ENCODE measurements at places on chromosomes 6 and 20.

- DNase-seq, result peak; percentile 49
Measured at GRCh38 chr20:49889935-49890333, 25.4 kb downstream of the SPATA2 start.

DNA sequence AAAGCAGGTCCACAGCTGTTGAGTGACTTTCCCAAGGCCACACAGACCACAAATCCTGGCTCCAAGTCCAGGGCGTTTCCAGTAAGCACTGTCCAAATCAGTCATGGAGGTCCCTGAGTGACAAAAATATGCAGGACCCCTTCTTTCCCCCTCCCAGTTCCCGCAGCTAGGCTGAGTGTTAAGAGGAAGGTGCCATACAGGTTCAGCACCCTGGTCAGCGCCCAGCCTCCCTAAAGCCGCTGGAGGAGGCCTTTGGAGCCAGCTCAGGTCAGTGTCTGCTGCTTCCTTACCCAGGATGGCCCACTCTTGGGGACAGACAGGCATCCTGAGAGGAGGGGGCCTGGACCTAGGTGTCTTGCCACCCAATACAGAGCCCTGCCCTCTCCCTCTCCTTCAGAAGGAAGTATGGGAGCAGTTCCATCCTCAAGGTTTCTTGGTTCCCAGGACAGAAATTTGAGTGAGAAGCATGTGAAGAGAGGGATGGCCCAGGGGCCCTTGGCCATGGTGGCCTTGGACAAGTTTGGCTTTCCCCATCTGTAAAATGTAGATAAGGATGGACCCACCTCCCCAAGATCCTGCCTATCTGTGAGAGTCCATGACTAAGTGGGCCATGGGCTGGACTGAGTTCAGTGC is 13.2 kb downstream of the TMEM74B start:
- DNase-seq, result peak; percentile 59

GRCh38 chr6:105153676-105154075 is 26.1 kb downstream of the POPDC3 start:
- no peak for DNase-seq

- no peak for DNase-seq
Measured at GRCh38 chr20:41306061-41306727, 11.3 kb downstream of the ZHX3 start.

DNA sequence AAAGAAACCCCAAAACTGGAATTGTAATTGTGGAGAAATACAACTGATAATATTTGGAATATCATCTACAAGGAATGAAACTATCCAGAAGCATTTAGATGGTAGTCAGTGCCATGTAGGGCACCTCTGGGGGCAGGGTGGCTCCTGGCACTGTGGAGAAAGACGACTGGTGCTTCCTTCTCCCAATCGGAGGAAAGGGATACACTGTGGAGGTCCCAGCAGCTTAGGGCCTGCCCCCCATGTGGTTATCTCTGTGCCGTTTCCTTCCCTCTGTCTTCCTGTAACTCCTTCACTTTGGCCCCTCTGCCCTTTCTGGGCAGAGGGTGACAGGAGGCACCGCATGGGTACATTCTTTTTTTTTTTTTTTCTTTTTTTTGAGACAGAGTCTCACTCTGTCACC is 178.4 kb downstream of the MTHFD1L start:
- DNase-seq, result no peak

DNA sequence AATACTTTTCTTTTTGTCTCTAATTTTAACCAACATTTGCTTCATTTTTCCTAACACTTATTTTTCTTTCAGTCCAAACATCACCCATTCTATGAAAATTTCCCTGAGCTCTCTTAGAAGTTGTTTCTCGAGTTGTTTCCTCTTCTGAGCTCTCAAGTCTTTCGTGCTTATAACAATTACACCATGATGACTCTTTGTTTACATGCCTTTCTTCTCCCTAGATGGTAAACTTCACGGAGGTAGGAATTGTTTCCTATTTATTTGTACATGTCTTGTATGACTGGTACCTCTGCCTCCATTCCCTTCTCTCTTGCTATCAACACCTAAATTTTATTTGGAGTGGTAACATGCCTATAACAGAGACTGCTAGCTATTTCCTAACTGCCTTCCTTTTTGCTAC is 6.4 kb downstream of the BLOC1S5 start:
- DNase-seq, result no peak

All from small intestine (tissue), 16 donors.